ENCODE measurements at places on chromosomes 16 and 17.

DNA sequence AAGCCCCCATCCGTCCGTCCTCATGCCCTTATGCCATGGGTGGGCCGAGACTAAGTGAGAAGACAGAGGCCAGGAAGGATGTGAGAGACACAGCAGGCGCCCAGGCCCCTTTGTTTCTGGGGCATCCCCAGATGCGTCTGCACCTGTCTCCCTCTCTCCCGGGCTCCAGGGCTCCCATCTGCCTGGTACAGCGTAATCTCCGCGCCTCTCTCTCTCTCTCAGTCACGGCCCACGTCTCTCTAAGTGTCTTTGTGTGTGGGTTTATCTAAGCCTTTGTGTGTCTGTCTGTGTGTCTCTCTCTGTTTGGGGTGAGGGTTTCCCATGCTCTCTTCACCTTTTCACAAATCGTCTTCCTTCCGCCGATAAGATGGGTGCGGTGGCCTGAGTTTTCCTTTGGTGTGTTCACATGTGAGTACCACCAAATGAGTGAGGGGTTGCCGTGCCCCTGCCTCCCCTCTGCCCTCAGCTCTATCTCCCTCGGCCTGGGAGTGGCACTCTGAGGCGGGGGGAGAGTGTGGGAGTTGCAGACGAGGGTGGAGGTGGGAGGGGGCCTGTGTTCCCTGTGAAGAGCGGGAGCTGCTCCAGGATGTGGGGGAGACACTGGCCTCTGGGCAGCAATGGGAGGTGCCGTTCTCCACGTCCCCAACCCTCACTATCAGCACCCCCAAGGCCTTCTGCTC, 25.8 kb upstream of the ABCC3 start:
- no peak for DNase-seq

DNA sequence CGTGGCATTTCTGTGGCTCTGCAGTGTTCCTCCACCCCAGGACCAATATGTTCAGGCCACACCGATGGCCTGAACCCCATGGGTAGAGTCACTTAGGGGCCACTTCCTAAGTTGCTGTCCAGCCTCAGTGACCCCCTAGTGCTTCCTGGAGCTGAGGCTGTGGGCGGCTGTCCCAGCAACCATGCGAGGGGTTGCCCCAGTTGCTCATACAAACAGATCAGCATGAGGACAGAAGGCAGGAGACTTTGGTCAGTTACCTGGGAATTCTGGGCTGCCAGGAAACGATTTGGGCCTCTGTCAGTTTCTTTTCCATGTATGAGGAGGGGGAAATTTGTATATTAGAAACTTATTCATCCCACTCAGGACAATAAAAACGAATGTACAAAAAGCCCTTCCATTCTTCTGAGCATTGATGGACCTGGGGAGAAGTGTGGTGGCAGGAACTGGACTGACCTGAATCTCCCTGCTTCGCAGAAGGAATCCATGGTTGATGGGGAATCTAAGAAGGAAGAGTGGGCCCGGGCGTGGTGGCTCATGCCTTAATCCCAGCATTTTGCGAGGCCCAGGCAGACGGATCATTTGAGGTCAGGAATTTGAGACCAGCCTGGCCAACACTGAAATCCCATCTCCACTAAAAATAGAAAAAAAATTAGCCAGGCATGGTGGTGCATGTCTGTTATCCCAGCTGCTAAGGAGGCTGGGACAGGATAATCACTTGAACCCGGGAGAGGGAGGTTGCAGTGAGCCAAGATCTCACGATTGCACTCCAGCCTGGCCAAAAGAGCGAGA, 4.9 kb upstream of the IL32 start:
- no peak for DNase-seq

- DNase-seq = no peak
These were observed 59.1 kb upstream of the IRX6 start for GRCh38 chr16:55264949-55265348.

GRCh38 chr17:8285270-8286181, 2.9 kb upstream of the RANGRF start:
- no peak for DNase-seq

- DNase-seq = no peak
These were observed at the start of gene HIGD1B for GRCh38 chr17:44847586-44847985. Gene HIGD1B, plus strand, starts transcription at chr17:44847883. Its CDS starts 270 bp downstream, at chr17:44848153.

All from CD4-positive, alpha-beta T cell (primary cell).